ENCODE measurements at places on chromosomes 3 and 15.
A peak's percentile ranks its signal among the peaks of the same experiment; 100 is the strongest.

DNA sequence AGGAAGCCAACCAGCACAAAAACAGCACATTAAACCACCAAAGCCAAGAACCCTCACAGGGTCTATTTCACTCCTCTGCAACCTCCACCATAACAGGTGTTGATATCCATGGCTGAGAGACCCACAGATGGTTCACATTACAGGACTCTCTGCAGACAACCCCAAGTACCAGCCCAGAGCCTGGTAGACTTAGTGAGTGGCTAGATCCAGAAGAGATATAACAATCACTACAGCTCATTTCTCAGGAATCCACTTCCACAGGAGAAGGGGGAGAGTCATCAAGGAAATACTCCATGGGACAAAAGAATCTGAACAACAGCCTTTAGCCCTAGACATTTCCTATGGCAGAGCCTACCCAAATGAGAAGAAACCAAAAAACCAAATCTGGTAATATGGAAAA, 168.1 kb upstream of the CD96 start:
- DNase-seq = no peak

- DNase-seq = no peak
Measured at GRCh38 chr3:7695049-7695448, 806.6 kb upstream of the LMCD1 start.

GRCh38 chr3:123559040-123559861, 25.6 kb downstream of the HACD2 start:
- DNase-seq = no peak

DNA sequence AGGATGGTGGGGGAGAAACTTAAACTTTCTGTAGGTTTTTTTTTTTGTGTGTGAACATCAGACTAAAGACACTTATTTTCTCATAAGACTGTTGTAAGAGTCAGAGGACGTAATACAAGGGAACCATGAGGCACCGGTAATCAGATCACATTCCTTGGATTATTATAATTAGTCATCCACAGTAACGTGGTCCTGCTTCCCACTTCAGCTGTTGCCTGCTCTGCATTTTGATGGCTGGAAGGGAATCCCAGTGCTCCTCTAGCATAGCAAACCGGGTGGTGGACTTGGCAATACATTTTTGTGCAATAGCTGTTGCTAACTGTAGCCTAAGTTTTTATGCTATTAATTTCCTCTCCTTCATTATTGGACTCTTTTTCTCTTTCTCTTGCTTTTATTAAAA, 294.8 kb downstream of the NR2F2 start:
- DNase-seq = no peak

DNA sequence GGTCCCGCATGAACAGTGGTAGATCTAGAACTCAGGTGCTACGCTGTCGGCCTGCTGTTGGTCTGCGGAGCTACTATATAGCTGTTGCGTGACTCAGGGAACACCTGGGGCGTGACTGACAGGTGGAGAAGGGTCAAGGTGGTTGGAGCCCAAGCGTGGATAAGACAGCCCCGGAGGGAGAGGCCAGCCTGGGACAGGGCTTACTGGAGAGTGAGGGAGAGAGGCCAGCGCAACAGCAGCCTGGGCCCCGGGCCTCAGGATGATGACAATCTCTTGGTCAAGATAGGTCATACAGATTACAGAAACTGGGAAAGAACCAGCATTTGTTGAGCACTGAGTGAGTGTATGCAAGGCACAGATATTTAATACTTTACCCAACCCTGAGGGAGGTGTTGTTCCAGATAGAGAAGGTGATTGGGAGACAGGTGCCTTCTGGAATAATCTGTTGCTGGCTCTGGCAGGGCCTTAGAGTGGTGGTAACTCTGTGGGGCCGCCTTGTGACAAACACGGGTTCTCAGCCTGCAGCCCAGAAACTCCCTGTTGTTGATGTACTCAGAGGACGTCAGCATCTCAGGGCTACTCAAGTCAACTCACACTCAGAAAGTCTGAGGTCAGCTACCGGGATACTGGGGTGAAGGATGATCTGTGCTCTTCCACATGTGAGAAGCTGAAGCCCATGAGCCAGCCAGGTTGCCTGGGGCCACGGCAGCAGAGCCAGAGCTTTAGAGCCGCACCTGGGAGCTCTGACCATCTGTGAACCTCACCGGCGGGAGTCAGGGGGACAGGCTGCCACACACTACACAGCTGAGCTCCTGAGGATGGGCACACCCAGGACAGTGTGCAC, 265.4 kb upstream of the HES1 start:
- DNase-seq = no peak

- no peak for DNase-seq
Measured at GRCh38 chr3:8282541-8283165, 219.0 kb upstream of the LMCD1 start.

GRCh38 chr3:111720681-111721380, 125.7 kb upstream of the ZBED2 start:
- no peak for DNase-seq

DNA sequence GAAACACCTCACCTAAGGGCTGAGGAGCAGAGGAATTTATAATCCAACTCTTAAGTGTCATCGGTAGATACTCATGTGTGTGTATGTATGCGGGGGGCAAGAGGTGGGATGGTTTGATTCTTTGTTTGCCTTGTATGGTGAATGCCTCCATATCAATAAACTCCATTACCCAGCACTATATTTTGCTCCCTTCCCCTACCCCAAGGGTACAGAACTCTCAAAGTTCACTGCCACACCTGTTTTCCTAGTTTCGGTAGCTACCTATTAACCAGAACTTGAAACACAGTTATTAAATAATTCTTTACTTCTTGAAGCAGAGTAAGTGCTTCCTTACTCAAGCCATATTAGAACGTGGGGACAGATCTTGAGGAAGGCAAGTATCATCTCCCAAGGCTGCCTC, 400.8 kb upstream of the SUCLG2 start:
- no peak for DNase-seq

GRCh38 chr3:159637883-159638542, 350.6 kb upstream of the IL12A start:
- no peak for DNase-seq

DNA sequence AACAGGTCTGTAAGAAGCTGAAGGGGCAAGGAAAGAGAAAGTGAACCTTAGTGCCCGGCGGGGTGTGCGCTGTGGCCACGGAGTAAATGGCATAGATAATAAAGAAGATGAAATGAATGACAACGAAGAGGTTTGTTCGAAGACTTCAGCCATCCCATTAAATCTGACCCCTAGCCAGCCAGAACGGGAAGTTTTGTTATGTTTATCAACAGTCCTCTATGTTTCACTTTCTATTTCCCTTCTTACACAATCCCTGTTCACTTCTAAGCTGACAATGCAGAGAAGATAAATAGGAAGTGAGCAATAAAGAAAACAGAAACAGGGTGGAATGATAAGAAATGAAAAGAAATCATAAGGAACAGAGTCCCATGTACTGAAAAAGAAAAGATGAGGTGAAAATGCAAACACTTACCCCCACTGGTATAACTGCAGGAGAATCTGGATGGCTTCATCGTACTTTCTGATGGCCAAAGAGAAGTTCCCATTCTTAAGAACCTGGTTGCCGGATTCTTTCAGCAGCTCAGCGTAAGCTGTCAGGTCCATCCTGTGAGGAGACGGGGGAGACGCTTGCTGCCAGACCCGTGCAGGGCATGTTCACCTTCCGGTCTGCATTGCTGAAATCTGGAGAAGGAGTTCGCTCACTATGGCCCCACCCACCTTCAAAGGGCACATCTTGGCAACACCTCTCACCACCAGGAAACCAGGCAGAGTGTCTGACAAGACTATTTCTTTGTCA, 36.8 kb downstream of the TRANK1 start:
- peak; percentile 37 for DNase-seq

DNA sequence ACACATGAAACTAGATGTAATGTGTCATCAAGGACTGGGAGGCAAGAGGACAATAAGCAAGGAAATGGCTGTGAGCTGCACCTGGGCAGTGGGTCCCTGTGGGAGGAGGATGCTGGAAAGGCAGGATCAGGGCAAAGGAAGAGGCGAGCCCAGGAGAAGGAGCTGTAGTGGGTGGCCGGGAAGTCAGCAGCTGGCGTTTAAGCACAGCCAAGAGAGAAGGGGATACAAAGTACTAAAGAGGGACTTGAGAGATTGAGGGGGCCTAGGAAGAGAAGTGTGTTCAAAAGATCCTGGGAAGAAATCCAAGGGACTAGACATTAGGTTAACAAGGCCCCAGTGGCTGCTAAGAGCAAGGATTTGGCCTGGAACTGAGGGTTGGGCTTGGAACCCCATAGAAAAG, 188.5 kb upstream of the SLC24A5 start:
- no peak for DNase-seq

DNA sequence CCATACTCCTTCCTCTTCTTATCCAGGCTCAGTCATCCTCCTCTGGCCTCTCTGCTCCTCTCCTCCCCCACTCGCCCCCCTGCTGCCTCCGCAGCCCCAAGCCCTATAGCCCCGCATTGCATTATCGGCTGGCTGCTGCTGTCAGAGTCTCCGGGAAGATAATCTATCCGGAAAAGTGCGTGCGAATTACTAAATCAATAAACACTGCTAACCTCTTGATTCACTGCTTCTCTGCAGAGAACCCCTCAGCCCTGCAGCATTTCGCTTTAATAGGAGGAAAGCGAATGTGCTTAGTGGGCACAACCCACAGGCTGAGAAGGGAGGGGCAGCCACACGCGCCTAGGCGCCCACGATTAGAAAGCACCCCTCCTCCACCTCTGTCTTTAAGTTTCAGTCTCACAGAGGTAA, 167.6 kb downstream of the ABHD5 start:
- no peak for DNase-seq

DNA sequence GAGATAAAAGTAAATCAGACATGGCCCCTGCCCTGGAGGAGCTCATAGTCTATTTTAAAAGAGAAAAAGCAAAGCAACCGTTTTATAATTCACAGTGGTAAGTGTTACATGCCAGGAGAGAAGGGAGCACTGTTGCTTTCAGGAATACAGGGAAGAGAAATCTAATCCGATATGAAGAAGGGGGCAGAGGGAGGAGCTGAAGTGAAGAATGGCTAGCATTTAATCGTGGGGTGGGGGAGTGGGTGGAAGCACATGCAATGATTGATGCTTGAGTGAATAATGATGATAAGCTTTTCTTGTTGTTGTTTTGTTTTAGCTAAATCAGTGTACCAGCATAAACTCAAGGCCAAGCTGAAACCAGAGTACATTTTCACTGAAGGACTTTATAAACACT, 629.5 kb downstream of the MAGI1 start:
- no peak for DNase-seq

- DNase-seq = no peak
Measured at GRCh38 chr3:41464401-41464800, 265.1 kb downstream of the CTNNB1 start.

GRCh38 chr3:177476921-177477435, 279.7 kb upstream of the TBL1XR1 start:
- no peak for DNase-seq

DNA sequence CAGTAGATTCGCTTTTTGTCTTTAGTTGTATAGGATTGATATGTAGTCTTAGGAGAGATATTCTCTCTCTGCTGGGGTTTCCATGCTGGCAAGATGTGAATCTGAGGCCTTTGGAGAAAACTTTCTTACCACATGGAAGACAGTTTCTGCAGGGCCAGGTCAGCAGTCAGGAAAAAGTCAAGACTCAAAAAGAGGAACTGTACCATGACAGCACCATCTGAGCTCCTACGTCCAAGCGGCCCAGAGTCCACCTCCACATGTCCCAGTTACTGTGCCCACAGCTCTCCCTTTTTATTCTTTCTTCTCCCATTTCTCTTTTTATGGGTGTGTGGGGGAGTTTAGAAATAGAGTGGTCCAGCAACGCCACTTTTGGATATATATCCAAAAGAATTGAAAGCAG, 172.0 kb downstream of the MTHFS start:
- no peak for DNase-seq

- DNase-seq = no peak
Measured at GRCh38 chr3:346186-346585, 149.6 kb downstream of the CHL1 start.

GRCh38 chr3:171258316-171258715, 201.9 kb downstream of the TNIK start:
- DNase-seq = no peak

DNA sequence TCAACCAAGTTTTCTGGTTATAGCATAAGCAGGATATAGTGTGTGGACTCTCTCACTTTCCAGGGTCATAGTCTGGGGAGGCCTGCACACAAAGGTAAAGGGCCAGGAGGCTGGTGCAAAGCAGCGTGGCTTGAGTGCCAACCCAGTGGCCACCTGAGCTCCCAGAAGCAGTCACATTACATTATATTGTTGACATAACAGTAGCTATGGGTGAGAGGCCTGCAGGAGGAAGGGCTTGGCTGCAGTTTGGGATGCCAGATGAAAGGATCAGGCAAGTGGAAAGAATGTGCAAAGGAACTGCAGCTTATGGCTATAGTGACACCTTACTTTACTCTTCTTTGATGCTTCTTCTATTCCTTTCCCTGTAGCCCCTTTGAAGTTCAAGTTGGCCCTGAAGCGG, 96.5 kb downstream of the FLNB start:
- DNase-seq = no peak

- no peak for DNase-seq
Measured at GRCh38 chr3:69948246-69948862, 51.2 kb upstream of the SAMMSON start.

GRCh38 chr15:51533672-51534398, 88.7 kb downstream of the DMXL2 start:
- DNase-seq = no peak

DNA sequence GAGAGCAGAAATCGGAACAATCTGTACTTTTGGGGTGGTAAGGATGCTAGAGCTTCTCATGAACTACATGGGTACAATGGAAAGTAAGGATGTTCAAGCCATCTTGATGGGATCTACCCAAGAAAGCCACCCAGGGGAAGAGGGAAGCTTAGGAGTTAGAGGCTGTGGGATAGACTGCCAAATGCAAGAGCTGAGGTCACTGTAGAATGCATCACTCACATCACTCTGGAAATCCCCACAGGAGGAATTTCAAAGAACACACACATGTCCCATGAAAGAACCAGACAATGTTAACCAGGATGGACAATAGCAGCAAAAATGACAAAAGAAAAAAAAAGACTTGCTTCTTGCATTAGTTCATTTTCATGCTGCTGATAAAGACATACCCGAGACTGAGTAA, 32.8 kb upstream of the UBE2E2 start:
- no peak for DNase-seq

DNA sequence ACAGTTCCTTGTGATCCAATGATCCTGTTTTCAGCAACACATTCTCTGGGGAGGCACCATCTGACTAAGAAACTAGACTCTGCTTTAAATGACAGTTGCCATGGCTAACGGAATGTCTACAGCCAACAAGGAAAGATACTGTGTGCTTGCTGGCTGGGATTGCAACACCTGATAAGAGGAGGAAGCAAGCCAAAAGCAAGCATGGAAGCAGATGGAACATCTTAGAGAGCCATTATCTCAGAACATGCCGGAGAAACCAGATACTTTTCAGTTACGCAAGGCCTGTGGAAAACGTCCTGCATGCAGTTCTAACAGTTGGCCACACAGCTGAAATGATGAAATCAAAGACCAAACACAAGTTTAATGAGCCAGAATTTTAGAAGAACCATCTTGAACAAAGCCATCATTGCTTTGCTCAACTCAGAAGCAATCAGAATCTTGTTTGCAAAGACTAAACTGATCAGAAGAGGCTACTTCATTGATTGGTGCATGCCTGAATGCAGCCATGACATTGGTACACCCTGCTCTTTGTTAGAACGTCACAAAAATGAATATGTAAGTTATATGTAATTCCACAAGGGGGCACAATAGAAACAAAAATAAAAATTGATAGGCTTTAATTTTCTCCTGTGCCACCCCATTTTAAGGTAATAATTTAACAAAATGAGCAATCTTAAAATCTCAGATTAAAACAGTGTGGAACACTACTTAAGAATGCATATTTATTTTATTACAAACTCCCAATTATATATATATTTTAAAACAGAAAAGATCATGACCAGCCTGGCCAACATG, 50.8 kb downstream of the GXYLT2 start:
- DNase-seq = no peak

Measured in stimulated activated CD4-positive, alpha-beta T cell treated with anti-CD3 and anti-CD28 coated beads, Interleukin-1b, Interleukin-23, amount 100 ng/mL, for 24 hours (primary cell).